ENCODE measurements at places on chromosomes 3 and 15.

GRCh38 chr15:66232267-66232625 is 21.3 kb downstream of the MEGF11 start:
- DNase-seq, result no peak

DNA sequence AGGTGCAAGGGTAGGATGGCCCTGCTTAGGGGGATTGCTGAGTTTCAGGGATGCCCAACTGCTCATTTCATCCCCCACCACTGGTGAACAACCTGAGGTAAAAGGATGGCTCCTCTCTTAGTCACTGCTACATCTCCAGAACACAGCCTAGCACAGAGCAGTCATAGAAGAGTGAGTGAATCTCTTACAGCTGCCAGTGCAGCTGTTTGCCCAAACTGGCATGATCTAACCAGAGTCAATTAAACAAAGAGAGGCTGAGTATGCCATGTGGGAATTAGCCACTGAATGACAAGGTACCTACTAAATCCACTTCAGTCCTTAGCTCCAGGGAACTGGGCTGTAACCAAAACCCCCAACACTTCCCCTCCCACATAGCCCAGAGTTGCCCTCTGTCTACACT is 6.8 kb upstream of the NCKIPSD start:
- DNase-seq, result no peak

DNA sequence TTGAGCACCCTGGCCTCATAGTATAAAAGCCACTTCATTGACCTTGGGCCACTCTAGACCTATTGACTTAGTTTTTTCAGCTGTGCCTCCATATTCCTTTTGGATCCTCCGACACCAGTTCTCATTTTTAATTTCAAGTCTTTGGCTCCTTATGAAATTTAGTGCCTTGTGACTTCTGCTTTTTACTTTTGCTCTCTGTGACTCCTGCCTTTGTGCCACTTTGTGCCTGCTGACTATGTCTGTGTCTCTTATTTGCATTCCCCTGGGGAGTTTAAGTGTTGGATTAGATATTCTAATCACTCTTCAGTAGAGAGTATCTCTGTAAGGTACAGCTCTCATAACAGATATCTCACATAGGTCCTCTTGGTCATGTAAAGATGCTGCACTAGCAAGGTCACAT is 39.6 kb upstream of the GPR149 start:
- no peak for DNase-seq

- no peak for DNase-seq
These were observed 75.3 kb upstream of the BOC start for GRCh38 chr3:113136071-113136470.

DNA sequence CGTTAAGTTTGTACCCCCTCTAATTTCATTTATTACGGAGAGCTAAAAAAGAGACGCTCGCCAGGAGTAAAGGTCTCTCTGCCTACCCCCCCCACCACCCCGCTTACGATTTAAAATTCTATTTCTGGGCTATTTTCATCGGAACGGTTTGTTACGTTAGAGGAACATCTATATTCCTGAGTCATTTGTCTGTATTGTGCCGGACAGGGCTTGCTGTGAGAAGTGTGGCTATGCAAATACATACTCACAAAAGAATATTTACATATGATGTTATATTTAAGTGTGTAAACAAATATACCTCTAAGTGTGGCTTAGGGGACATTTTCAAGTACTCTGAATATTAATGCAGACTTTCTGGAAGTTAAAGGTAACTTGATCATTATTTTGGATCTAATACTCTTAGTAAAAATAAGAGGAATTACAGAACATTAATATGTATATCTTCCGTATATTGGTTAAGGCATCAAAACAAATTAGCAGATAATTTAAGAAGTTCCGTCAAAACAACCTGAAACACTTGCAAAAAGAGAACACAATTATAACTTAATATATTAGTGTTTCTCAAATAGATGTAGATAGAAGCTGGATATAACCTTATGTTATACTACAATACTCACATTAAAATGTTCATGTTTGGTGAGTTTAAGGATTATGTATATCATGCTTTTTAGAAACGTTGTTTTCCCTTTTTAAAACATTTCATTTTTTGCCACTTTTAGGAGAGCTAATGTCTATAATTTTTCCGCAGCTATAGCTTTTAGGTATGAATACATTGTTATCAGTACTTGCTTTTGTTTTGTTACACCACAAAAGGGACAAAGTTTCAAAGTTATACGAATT is 1.6 kb upstream of the SHOX2 start:
- no peak for DNase-seq

DNA sequence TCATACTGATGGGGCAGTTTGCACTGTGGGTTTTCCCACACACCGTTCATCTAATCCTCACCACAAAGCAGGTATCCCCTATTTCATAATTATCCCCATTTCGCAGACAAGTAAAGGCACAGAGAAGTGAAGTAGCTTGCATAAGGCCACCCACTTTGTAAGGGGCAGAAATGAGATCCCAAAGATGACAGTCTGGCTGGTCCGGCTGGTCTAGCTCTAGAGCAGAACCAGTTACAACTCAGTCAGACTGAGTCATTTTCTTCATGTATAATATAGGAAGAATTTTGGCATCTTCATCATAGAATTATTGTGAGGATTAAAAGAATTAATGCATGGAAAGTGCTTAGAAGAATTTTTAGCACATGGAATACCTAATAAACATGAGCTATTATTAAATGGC is 10.6 kb downstream of the RBP1 start:
- DNase-seq, result no peak

DNA sequence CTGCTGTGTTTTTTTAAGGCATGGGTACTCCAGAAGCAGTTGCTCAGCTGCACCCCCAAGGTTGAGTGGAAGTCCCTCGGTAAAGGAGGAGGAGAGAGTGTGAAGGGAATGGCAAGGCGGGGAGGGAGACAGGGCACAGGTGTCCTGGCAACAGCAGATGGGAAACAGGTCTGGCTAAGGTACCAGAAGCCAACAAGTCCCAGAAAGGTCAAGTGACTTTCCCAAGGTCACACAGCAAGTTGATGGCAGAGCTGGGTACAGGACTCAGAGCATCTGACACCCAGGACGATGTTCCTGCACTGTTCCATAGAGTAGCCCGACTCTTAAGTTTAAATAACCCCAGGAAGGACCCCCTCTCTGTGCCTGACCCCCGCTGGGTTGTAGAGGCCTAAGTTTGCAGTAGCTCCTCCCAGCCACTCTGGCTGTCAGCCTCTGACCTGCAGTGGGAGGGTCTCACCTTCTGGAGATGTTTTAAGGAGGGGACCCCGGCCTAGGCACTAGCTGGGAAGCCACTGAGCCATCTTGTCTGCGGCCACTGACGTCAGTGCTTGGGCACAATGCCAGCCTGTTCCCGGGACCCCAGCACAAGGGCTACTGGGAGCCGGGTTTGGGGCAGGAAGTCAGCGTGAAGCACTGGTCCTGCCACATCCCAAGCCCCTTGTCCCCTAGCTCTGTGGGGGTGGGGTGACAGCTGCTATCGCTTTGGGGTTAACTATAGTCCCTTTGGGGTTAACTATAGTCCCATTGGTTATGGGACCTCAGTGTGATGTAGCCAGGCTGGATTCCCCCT is 10.5 kb downstream of the CSK start:
- DNase-seq, result no peak

DNA sequence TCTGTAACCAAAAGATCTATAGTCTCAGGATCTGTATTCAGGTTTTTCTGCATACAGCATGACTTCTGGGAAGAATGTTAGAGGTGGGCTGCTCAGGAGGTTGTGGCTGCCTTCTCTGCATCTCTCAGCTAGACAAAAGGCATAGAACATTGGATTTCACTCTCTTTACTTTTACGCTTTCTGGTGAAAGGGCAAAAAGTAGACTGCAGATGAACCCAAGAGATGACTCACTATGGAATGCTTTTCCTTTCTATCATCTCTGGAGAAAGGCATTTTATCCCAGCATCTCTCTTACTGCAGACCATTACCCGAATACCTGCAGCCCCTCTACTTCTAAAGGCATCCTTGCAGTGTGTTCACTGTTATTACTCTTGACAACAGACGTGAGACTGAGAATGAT is 222.2 kb downstream of the WNT5A start:
- DNase-seq, result no peak

- no peak for DNase-seq
These were observed 14.9 kb downstream of the NME9 start for GRCh38 chr3:138314751-138315150.

DNA sequence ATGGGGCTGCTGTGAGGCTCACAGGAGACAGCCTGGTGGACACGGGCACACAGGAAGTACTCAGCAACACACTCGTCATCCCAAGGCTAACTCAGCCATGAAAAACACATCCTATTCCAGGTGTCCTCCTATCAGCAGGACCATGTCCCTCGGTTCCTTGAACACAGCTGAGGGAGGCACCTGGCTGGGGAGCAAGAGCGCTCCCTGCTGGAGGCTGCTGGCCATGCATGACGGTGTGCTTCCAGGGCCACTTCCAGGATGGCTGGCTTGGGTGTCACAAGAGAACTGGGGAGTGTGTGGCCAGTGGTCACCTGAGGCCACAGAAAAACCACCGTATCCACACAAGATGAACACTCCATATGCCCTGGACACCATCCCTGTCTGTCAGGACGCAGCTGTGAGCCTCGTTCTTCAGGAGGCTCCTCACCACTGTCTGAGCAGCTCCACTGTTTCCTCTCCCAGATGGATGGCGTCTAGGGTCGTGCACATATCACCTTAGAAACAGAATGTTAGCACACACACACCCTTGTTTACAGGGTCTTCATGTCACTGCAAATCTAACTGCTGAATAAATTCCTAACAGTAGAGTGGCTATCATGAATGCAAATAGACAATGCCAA is 31.0 kb downstream of the POC1A start:
- DNase-seq, result peak; percentile 82

DNA sequence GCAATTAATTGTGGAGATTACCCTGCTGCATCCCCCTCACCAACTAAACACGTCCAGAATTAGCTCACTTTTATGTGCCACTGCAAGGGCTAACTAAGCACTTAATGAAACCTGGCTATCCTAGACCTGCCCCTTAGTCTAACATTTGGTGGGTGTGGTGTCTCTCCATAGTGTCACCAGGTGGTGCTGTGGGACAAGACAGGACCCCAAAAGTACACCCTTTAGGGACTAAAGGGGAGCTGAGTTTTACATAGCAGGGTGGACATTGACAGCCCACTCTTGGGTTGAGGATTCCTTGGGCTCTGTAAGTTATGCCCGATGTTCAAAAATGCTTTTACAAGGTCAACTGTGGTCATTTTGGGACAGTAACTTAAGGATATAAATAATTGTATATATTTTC is 5.7 kb downstream of the DUT start:
- DNase-seq, result no peak

DNA sequence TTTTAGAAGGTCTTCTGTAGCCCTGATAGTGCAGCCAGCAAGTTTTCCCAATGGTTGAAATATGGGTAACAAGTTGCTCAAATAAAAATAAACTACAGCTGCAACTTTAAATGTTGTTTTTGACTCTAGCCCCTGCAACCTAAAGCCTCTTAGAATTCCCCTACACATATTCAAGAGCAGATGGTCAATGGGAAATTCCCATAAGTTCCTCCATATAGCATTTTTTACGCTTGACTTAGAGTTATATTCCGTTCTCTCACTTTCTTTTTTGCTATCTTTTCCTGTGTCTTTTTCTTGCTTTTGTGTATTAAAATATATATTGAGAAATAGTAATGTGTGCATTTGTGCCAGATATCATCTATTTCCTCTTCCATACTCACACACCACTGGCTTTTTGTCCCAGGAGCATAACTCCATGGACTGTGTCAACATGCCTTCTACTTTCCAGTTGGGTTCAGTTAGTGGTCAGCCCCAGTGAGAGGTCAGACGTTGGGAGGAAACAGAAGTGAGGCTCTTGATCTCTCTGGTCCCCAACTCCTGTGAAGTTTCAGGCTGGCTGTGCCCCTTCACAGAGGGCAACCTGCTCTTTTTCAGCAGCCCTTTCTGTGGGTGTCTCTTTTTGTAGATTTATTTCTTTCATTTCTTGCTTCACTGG is 63.3 kb upstream of the TP63 start:
- no peak for DNase-seq

- no peak for DNase-seq
These were observed 12.3 kb downstream of the NUDT16 start for GRCh38 chr3:131393868-131394267.

GRCh38 chr3:66609660-66610561 is 109.1 kb upstream of the LRIG1 start:
- DNase-seq, result no peak

DNA sequence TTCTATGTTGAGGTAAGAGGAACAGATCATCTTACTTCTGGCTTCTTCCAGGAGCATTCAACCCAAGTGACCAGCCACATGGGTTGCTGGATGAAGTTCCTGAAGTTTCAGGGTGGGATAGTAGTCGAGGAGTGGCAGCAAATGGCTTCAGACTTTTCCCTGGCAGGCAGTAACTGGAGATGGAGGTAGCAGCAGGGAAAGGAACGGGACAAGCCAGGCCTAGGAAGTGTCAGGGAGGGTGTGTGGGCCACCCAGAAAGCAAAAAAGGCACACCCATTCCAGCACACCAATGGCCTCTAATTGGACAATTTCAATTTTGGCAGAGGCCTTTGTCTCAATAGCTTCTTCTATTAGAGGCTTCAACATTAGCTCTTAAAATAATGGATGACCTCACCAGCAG is 498.6 kb upstream of the ATP11B start:
- DNase-seq, result no peak

- no peak for DNase-seq
These were observed 60.3 kb downstream of the CHRD start for GRCh38 chr3:184440151-184440550.

DNA sequence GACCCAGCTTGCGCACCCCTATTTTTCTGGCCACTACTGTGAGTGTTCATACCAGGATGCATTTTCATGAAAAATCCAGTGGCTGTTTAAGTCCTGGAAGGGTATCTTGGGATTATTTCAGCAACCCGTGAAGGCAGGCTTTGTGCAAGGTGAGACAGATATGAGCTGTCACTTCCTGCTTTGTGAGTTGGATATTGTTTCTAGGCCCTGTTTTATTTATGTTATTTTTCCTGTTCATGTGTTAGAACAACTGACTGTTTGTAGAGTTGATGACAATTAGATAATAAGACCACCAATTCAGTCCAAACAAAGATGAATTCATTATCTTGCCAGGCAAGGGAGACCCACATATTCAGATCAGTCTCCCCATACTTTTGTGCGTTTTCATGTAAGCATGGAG is 42.5 kb downstream of the ZBTB38 start:
- DNase-seq, result no peak

GRCh38 chr15:73628976-73629797 is 4.0 kb downstream of the NPTN start:
- no peak for DNase-seq

GRCh38 chr15:31023841-31024240 is 32.4 kb upstream of the MTMR10 start:
- DNase-seq, result no peak

Measured in transverse colon (tissue), 4 donors.